NCI-H1436 (cell line): ENCODE measurements at places on chromosomes 16 and 17.

GRCh38 chr17:37791447-37792399 is 46.9 kb upstream of the HNF1B start:
- no peak for DNase-seq

GRCh38 chr17:79258041-79258440 is 183.4 kb downstream of the ENGASE start:
- DNase-seq, result no peak

DNA sequence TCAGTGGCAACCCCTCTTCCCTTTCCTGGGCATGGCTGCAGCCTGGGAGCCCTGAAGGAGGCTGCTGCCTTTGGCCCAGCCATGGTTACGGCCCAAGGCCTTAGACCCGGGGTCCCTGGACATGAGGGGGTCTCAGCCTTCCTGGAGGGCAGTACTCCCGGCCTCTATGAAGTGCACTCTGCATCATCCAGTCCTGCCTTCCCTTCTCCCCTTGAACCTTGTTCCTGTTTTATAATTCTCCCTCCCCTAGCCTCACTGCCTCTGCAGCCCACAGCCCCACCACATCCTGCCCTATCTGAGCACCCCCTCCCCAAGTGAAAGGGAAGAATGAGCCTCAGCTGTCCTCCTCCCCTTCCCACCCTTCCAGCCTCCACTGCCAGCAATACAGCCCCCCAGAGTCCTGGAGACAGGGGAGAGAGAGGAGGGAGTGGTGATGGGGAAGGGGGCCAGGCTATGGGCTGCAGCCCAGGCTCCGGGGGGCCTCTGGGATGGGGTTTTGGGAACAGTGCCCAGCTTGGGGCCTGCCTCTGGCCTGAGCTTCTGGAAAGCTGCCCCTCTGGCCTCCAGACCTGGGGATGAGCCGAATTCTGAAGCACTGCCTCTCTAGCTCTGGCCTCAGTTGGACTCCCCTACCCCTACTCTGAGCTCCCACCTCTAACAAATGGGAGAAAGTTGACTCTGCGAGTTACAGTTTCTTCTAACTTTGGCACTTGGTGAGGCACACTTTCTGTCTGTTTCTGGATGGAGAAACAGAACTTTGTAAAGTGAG is 7.6 kb downstream of the CCR7 start:
- DNase-seq, result no peak

- DNase-seq, result no peak
These were observed 92.9 kb downstream of the RGS9 start for GRCh38 chr17:65230040-65230439.

GRCh38 chr16:81335669-81336068 is 20.9 kb downstream of the GAN start:
- DNase-seq, result no peak

- DNase-seq, result no peak
These were observed 306.6 kb upstream of the N4BP1 start for GRCh38 chr16:48916566-48916965.

DNA sequence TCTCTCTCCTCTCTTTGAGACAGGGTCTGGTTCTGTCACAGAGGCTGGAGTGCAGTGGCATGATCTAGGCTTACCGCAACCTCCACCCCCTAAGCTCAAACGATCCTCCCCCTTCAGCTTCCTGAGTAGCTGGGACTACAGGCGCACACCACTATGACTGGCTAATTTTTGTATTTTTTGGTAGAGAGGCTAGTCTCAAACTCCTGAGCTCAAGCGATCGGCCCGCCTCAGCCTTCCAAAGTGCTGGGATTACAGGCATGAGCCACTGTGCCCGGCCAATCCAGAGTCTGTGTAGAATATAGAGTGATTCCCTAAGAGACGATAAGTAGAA is 65.8 kb upstream of the RPH3AL start:
- no peak for DNase-seq

DNA sequence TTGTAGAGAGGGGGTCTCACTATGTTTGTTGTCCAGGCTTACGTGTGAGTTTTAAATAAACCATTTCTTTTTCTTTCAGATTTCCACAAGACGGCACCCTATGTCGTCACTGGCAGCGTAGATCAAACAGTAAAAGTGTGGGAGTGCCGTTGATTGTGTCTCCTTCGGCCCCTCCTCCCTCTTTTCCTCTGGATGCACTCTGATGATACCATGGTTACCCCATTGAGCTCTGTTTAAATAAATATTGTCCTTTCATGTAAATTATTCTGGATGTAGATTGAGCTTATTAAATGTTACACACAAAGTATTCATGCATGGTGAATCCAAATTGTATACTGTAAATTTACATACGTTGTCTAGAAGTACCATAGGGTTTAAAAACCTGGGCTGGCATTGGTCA is 29.9 kb downstream of the CLUH start:
- DNase-seq, result no peak

- no peak for DNase-seq
These were observed 619 bp downstream of the NAT9 start for GRCh38 chr17:74775409-74776043.

DNA sequence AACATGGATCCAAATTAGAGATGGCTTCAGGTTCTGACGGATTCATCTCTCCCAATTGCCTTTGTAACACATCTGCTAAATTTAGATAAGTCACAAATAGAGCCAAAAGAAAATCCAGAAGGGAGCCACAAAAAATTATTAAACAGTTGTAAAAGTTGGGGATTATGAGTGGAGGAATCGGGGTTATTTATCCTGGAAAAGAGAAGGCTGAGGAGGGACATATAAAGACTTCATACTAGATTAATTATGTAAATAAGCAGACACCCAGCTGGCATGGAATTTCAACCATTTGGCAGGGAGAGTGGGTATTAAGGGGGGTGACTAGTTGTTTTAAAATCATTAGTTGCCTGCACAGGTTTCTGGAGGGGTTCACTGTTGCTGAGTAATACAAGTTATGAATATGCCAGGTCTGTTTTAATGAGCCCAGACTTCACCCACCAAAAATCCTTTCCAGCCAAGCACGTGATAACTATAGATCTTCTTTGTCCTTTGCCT is 89.6 kb downstream of the CDH13 start:
- DNase-seq, result no peak

- no peak for DNase-seq
These were observed 61.9 kb downstream of the SDK2 start for GRCh38 chr17:73582359-73582758.

- no peak for DNase-seq
These were observed 69.2 kb downstream of the MAP2K4 start for GRCh38 chr17:12089809-12090384.
